ENCODE measurements at places on chromosomes 12 and 14.

GRCh38 chr12:24945039-24945438, 3.9 kb downstream of the BCAT1 start:
- no peak for DNase-seq

DNA sequence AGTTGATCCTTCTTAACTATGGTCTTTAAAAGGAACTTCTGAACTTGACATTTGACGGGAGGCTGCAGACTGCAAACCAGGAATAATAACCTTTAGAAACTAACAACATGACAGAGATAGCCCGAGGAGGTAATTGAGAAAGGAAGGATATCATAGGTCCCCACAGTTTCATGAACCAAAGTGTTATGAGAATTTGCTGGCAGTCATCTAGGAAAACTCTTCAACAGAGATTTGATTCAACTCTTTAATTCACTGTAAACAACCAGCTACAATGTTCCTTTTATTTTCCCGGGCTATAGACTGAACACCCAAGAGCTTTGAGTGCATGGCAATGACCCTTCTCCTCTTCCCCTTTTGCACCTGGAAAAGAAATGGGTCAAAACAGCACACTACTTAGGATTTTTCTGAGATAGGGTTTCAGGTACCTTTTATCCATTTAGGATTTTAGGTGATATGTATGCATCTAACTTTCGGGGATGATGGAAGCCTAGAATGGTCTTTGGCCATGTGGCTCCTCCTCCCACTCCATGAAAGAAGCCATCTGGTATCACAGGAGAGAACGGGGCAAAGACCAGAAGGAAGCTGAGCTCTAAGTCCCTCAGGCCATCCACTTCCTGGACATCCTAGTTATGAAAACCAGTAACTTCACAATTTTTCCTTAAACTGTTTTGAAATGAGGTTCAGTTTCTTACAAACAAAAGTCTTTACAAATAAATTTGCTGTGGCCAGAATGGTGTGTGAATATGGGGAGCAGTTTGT, 23.0 kb downstream of the GLT8D2 start:
- DNase-seq: no peak

DNA sequence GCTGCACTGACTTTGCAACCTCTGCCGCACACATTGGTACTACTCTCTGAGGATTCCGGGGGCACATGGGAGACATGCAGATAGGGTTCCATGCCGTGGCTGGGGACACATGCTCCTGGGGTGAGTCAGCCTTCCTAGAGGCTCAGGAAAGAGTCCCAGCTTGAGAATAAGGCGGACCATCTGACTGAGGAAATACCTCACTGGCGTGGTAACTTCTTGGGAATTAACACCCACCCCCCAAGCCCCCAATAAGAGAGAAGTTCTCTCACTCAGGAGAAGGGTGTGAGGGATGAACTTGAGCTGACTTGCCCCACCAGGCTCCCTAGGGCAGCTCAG, 23.2 kb downstream of the PLXNC1 start:
- peak; percentile 64 for DNase-seq

DNA sequence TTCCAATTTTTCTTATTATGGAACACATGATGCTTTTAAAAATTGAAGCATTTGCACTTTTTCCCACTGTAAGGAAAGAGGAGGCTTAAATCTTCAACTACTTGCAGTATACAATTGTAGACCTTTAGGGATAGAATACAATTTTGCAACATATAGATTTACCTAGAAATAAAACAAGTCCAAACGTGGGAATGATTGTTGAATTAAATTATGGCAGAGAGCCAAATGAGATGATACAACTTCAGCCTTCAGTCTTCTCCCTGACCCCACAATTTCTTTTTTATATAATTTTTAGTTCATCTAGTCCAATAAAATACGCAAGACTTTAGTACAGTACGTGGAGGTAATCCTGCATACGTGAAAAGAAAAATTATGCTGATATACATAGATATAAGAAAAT, 666.5 kb downstream of the SLC16A7 start:
- DNase-seq: no peak

GRCh38 chr12:991350-992333, 619 bp downstream of the ERC1 start:
- no peak for DNase-seq

DNA sequence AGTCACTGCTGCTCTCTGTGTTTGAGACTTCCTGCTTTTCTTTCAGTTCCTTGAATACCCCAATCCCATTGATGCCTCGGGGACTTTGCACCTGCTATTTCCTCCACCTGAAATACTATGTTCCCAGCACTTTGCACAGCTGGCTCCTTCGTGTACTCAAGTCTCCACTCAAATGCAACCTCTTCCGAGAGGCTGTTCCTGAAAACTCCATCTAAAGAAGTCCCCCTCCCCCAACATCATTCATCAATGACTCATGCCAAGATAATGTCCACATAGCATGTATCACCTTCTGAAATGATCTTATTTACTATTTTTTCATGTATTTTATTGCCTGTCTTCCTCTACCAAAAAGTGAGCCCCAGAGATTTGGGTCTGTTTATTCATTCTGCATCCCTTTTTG, 48.6 kb downstream of the HSPB8 start:
- DNase-seq: no peak

DNA sequence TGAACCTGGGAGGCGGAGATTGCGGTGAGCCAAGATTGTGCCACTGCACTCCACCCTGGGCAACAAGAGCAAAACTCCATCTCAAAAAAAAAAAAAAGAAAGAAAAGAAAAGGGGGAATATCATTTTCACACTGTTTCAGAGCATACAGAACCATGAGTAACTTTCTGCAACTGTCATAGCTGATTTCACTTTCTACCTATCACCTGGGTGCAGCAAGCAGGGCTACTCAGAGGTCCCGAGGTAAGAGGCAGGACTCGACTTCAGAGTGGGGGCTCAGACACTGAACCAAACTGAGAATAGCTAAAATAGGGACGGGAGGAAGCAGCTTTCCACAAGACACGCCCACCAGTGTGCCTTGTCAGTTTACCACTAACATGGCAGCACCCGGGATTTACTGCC, 29.8 kb downstream of the OR10P1 start:
- DNase-seq: no peak

DNA sequence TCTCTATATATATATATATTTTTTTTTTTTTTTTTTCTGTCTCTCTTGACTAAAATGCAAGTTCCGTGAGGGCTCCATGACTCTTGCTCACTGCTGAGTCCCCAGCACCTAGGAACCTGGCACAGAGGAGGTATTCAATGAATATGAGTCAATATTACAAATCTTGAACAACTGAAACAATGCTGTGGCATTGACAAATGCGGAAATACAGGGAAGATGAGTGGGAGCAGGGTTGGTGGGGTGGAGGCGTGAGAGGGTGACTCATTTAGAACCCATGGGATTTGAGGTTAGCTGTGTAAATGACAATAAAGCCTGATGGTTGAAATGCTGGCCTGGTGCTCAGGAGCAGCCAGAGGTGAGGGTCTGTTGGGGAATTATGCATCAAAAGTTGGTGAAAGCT, 121.7 kb upstream of the FUT8 start:
- DNase-seq: peak; percentile 92

- DNase-seq: no peak
Observed at GRCh38 chr12:112879191-112879705, 27.5 kb upstream of the OAS1 start.

DNA sequence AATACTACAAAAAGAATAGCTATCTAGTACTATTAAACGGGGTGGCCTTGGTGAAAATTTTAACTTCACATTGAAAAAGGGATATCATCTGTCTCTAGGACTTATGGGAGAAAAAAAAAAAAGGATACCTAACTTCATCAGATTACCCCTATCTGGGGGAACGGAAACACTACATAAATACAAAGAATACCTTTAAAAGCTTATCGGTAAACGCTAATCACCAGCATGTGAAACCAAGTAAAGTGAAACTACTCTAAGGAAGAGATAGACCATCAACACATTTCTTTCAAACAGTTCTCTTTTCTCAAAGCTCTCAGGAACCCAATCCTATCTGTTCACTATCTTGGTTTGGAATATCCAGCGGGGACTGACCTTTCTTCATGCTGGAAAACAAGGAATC, 3.5 kb downstream of the KICS2 start:
- DNase-seq: no peak

- no peak for DNase-seq
Observed at GRCh38 chr14:91396959-91397815, 20.4 kb downstream of the CCDC88C start.

DNA sequence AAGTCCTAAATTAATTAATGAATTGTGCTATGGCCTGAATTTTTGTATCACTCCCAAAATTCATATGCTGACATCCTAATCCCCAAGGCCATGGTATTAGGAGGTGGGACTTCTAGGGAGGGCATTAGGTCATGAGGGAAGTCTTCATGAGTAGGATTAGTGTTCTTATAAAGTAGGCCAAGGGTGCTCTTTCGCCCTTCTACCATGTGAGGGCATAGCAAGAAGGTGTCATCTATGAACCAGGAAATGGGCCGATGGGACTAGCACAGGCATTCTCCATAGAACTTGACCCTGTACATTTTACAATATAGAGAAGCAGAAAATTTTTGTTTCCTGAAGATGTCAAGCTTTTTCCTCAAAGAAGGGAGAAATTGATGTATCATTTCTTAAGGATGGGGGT, 12.5 kb downstream of the SYT10 start:
- no peak for DNase-seq

- DNase-seq: no peak
Observed at GRCh38 chr14:102407258-102407657, 44.5 kb downstream of the TECPR2 start.

GRCh38 chr12:8909752-8910151, 4.6 kb upstream of the PHC1 start:
- no peak for DNase-seq

DNA sequence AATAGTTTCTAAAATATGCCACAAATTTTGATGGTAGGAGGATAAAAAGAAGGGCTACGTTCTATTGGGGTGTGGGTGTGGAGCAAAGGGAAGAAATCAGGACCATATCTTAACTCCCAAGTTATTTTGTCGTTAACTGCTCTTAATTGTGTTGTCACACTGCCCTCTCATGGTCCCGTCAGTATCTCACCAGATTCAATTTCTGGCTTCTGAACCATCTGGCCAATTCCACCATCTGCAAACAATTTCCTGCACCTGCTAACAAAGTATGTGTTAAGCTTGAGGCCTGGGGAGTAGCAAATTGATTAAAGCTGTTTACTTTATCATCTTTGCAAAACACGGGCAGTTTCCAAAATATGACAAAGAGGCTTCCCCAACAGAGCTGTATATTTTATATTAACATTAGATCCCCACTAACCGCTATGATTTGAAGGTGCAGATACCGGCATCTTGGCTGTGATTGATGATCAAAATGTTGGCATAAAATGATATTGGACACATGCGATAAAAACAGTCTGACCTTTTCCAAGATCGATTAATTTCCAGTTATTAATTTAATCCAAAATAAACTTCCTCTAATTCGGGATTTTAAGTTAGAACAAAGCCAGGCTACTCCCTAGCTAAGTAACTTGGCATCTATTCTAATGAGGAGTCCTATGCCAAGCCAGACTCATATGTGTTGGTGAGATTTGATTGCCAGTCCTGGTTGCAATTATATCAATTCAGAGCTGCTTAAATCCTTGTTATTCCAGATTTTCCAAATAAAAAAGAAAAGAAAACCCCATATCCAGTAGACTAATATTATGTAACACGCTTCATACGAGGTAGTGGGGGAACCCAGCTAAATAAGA, 6.9 kb upstream of the DNM1L start:
- DNase-seq: peak; percentile 56

GRCh38 chr12:15183821-15184220, 37.4 kb downstream of the RERG start:
- DNase-seq: no peak

GRCh38 chr12:95622879-95623278, 71.6 kb upstream of the USP44 start:
- no peak for DNase-seq

DNA sequence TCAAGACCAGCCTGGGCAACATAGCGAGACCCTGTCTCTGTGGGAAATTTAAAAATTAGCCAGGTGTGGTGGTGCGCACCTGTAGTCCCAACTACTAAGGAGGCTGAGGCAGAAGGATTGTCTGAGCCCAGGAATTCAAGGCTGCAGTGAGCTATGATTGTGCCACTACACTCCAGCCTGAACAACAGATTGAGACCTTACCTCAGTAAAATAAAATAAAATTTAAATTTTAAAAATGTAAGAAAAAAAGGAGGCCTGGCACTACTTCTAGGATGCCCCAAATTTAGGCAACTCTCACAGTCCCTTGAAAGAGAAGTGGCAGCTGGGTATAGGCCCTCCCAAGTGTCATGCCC, 918 bp upstream of the INHBE start:
- DNase-seq: no peak

DNA sequence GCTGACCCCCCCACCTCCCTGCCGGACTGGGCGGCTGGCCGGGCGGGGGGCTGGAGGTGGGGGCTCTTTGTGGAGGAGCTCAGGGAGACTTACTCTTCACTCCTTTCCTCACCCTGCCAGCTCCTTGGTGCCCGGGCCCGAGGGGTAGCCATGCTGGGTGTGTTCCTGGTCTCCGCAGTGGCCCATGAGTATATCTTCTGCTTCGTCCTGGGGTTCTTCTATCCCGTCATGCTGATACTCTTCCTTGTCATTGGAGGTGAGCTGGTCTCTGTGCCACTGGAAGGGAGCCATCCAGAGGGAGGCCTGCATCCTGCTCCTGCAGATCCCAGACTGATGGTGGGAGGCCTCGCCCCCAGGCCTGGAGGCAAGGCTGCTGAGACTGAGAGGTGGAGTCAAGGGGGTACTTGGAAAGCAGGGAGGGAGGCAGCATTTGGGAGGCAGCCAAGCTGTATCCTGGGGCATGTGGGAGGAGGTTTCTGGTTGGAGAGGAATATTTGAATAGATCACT, 19.7 kb downstream of the SOAT2 start:
- no peak for DNase-seq

DNA sequence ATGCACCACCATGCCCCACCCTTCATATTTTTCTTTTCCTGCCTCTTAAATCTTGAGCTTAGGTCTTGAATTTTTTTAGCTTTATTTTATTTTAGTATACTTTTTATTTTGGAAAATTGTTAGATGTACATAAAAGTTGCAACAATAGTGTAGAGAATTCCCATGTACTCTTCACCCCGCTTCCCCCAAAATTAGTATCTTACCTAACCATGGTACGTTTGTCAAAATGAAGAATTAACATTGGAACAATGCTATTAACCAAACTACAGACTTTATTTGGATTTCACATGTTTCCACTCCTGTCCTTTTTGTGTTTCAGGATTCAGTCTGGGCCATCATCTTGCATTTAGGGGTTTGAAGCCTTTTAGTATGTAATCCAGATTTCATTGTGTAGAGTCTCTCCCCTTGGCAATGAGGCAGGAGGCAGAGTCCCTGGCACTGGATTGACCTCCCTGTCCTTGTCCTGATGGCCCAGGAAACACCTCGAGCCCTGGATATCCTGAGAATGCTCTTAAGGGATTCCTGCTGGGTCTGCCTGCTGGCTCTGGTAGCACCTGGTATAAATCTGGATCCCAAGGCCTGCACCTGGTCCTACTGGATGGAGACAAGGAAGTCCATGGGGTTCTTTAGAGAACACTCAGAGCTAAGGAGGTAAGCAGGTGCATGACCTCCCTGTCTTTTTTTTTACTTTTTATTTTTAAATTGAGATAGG, 19.9 kb upstream of the CTDSP2 start:
- no peak for DNase-seq

GRCh38 chr12:67103521-67103920, 165.6 kb upstream of the CAND1 start:
- DNase-seq: no peak

Data from brain microvascular endothelial cell (primary cell).